WTC11 (cell line): ENCODE measurements at places on chromosomes 6 and 20. TPM values are rescaled to one million over a fixed set of nuclear protein-coding genes. Genes with fewer than 3 reads are reported as not detected.

- no peak overlapping the region for H3K27ac ChIP-seq
- no peaks in the 10 kb centered on the region for H3K36me3 ChIP-seq
- no peaks in the 10 kb centered on the region for H3K27me3 ChIP-seq
- no peak overlapping the region for H3K4me3 ChIP-seq
Measured at GRCh38 chr6:42402184-42402583, 49.5 kb downstream of the TRERF1 start.

Gene OR2B2
- total RNA-seq = not detected in 3 replicates

- DNase-seq = no peak
- H3K36me3 ChIP-seq = no peaks in the 10 kb centered on the region
- peaks cover 62% of the 10 kb centered on the region for H3K4me1 ChIP-seq
- H3K27ac ChIP-seq = no peak overlapping the region
Measured at GRCh38 chr20:8807480-8808201, 261.2 kb upstream of the PLCB4 start.

- H3K27me3 ChIP-seq = no peaks in the 10 kb centered on the region; the same call in 1 of the 2 replicates
- H3K4me3 ChIP-seq = no peak overlapping the region
- H3K27ac ChIP-seq = no peak overlapping the region
- H3K36me3 ChIP-seq = peaks cover 10% of the 10 kb centered on the region
- DNase-seq = no peak
Measured at GRCh38 chr6:151137542-151137941, 102.2 kb upstream of the AKAP12 start.

DNA sequence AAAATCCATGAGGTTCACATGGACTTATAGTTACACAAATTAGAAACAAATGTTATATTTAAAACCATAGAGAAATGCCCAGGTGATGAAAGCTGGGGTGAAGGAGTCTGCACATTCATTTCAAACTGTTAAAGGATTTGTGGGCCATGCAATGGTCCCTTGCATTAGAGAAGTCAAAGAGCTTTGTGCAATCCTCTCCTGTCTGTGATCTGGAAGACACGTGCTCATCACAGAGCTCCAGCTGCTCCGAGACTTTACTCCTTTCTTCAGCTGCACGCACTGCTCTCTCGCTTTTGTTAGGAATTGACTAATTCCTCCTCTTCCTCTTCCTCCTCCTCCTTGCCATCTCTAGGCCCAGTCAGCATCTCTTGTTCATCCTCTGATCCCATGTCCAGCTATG lies 4.1 kb upstream of the AIF1 start:
- H3K4me3 ChIP-seq = no peak overlapping the region
- peaks cover 6% of the 10 kb centered on the region; the same call in 1 of the 2 replicates for H3K27me3 ChIP-seq
- no peak for DNase-seq
- no peaks in the 10 kb centered on the region for H3K36me3 ChIP-seq
- no peak overlapping the region for H3K27ac ChIP-seq
